NCI-H226 (cell line): ENCODE measurements at places on chromosomes 3 and 15.

- no peak for DNase-seq
These were observed 246.6 kb upstream of the KCNMB2 start for GRCh38 chr3:178289544-178290160.

DNA sequence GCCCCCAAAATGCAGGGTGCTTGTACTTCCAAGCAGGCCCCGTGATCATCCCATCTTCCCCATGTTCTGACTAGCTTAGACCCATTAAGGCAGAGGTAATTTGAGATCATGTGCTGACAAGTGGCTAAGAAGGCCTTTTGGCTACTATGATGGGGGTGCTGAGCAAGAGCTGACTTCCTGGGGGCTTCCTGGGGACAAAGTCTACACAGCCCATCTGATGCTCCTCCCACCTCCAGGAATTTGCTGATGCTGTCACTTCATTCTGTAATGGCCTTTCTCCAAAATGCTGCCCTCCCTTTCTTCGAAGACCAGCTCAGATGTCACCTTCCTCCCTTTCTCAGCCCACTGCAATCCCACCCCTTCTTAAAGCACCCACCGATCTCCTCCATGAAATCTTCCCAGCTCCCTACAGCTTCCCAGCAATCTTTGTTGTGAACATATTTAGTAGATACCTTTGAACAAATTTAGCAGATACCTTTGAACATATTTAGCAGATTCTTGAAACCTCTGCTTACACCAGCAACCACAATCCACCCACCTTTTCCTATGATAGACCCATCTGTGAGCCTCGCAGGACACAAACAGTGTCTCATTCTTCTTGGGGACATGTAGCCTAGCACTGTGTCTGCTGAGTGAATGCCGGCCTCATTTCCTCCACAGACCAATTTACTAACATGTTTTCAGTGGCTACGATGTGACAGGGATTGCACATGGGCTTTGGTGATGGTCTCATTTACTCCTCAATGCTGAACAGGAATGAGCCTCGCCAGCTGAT, 223.3 kb downstream of the EPHB1 start:
- no peak for DNase-seq

- DNase-seq: peak; percentile 24
These were observed 236.6 kb downstream of the TBC1D5 start for GRCh38 chr3:17505856-17506255.

DNA sequence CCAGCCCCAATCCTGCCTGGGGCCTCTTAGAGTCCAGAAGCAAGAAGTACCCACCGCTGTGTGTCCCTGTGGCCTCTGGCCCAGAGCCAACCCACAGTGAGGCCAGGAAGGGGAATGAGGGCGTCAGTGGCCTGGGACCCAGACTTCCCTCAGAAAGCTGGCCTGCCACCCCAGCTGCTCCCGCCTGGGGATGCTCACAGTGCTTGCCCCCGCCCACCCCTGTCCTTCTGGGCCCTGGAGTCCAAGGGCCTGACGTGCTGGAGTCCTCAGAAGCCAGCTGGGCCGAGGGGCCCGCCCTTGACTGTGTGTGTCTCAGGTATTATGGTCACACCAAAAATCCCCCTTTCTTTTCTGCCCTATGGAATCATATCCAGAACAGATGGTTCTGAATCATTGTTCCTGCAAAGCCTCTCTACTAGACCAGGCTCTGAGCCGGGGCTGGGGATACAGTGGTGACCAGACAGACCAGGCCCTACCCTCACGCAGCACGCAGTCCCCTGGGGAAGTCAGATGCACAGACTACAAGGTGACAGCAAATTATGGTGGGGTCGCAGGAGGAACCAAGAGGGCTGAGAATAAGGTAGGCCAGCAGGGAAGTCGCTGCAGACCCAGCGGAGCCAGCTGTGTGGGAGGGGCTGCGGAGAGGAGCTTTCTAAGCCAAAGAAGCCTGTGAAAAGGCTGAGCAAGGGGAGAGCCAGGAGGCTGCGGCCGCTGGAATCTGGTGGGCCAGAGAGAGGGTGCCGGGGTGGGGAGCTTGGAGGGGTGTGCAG, 99.1 kb downstream of the VGLL4 start:
- no peak for DNase-seq

- peak; percentile 27 for DNase-seq
These were observed 521.2 kb downstream of the FOXP1 start for GRCh38 chr3:71062037-71062932.

GRCh38 chr15:39887832-39888231, 32.2 kb downstream of the GPR176 start:
- DNase-seq: peak; percentile 48

DNA sequence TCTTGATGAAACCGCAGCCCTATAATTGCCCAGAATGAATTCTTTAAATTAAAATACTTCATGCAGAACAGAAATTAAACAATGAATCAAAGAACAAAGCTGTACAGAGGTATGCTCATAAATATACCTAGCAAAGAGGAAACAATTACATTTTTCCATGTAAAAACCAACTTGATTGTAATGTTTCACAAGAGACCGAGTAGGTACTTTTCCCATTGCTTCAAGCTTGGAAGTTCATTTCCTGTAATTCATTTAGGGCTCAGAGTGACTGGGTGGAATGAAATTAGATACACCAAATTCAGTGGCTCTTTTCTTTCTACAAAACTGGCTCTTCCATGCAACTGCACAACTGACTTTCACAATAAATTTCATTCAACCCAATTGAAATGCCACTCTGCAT, 51.4 kb downstream of the FHIT start:
- no peak for DNase-seq

GRCh38 chr15:41977757-41978383, 5.5 kb upstream of the EHD4 start:
- no peak for DNase-seq

DNA sequence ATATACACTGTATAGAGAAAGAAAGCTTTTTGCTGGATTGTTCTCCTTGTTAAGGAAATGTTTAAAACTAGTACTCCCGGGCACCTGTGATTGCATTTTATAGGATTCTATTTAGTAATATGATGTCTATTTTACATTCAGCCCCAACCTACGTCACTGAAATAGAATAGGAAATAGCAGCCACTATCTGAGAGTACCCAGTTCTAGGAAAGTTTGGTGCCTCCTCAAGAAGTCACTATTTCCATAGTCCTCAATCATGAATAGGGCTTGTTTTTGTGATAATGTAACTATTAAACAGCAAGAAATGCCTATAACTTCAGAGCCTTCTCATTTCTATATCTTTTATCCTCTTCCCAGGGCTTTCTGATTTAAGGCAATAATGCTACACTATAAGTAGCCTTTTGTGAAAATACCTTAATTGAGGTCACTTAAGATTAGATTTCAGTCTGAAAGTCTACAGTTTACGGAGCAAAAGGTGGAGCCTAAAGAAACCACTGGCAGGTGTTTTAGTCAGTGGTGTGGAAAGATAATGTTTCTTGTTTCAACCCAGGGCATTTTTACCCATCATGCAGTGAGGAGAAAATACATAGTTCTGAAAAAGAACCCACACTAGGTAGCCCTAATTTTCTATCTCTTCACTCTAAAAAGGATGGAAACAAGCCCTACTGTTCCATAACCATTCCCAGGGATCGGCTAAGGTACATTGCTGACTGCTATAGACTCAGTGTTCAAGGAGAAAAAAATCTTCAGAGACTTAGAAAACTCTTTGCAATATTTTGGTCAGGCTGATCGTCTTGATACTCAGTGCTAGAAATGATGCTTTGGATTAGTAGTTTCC, 38.7 kb downstream of the TIGIT start:
- DNase-seq: no peak
